Lower leg skin (tissue), 4 donors: ENCODE measurements at places on chromosomes 11 and 22. TPM values are rescaled to one million over a fixed set of nuclear protein-coding genes. Genes with fewer than 3 reads are reported as not detected.
A peak's percentile ranks its signal among the peaks of the same experiment; 100 is the strongest.

GRCh38 chr11:10594407-10594806 lies 25.9 kb upstream of the LYVE1 start:
- no peak for DNase-seq

GRCh38 chr11:127236776-127237175 lies 236.2 kb upstream of the KIRREL3 start:
- DNase-seq = no peak

- DNase-seq = no peak
Observed at GRCh38 chr11:80204021-80204420, 763.2 kb upstream of the TENM4 start.

- DNase-seq = no peak
Observed at GRCh38 chr11:8867931-8868631, 42.9 kb upstream of the AKIP1 start.

GRCh38 chr11:12429155-12429554 lies 51.8 kb downstream of the PARVA start:
- DNase-seq = no peak

DNA sequence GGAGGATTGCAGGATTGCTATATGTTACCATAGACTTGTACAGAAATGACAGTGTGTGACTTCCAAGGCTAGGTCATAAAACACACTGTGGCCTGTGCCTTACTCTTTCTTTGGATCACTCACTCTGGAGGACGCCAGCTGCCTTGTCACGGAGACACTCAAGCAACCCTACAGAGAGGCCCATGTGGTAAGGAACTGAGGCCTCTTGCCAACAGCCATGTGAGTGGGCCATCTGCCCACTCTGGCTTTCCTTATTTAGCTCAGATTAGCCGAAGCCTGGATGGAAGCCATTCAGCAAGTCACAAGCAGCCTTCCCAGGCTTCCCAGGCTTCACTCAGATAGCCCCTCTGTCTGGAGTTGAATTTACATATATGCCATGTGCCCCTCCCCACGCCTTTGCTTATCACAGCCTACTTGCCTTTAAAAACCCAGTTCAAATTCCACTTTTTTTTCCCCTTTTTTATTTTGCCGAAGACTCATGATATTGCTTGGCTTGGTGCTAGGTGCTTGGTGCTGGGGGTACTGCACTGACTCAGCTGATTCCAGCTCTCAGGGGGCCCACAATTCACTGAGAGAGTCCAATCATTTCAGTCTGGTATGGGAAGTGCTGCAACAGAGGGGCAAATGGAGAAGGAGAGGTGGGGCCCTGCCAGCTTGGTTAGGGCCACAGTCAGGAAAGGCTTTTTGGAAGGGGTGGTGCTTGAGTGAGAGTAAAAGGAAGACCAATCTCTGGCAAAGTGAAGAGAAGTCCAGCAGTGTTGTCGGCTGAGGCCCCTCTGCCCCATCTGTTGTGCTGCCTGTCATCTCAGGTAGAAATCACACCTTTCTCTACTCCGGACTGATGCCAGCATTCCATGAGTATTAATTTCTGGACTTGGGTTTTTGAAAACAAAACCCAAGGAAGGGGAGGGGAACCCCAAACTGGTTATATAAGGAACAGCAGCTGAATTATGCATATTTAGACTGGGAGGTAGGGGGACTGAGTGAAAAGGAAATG lies 14.5 kb upstream of the P4HA3 start:
- peak; percentile 89 for DNase-seq

DNA sequence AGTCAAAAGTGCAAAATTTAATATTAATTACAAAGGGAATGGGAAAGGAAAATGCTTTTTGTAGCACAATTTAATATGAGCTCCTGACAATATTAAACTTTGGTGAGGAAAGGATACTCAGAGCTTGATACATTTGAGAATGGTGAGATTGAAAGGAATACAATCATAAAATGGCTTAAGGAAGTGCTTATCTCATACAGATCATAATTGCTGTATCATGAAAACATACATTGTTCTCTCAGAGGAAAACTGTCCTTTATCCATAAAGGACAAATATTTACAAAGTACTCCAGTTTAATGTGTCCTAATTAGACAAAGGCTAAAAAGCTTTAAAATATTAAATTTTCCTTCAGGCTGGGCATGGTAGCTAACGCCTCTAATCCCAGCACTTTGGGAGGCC lies 260.4 kb downstream of the TMEM135 start:
- no peak for DNase-seq

Gene XKR3
- not detected for total RNA-seq

Gene CRYBA4
- total RNA-seq = not detected

DNA sequence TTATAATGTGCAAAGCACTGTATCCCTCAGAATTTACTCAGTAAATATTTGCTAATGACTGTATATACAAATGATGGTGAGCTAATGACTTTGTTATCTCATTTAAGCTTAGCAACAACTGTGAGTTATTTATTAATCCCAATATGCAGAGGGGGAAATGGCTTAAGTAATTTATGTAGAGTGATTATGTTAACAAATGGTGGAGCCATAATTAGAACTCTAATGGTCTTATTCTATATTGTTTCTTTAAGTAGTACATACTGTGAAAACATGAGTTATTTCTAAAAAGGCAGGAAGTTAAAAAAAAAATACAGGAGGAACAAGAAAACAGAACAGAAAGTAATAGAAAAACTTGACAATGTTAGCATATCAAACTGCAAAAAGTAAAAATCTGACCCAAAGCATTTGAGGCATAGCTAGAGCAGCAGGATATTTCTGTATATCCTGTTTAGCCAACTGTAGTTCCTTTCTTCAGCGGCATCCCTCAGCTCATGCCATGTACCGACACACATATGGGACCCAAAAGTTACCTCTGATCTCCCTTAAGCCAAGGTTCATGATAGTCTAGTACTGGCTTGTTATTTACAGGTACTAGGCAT lies 94.2 kb downstream of the FCHSD2 start:
- DNase-seq = no peak

DNA sequence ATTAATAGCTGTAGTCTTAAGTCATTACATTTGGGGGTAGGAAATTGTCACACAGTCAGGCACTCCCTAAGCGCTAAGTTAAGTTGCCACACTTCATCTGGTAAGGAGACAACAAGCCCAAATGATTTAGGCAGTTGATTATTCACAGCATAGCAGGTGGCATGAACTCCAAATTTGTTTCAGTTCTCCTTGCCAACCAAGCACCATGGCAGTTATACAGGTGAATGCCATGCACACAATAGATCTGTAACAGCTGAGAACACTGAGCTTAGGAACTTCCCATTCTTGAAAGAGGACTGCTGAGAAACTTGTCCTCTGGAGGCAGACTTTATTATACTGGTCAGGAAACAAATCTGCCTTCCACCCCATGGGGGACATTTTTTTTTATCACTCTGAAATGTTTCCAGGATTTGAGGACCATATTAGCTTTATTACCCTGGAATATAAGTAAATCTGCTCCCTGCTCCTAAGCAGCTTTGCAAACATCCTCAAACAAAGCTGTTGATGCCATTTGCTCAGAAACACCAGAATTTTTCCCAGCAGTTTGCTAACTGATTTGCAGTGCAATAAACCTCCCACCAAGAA lies 5.1 kb upstream of the INTS4 start:
- DNase-seq = no peak

Gene BTG4
- total RNA-seq = not detected

DNA sequence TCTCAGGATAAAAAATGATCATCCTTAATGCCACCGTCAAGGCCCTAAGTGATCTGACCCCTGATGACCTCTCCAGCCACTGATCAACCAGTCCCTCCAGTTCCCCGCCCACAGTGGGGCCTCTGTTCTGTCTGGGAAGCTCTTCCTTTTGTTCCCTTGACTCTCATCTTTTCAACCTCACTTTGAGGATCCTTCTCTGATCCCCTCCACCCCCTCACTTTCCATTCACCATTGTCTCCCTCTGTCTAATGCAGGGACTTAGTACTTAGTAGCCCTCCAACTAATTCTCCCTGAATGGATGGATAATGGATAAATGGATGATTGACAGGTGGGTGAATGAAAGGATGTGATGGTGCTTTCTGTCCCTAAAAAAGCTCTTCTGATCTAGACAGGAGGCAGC lies 45.6 kb downstream of the C11orf58 start:
- no peak for DNase-seq

Gene NR1H3
- 18.5 TPM for total RNA-seq

Gene MYOD1
- not detected for total RNA-seq

DNA sequence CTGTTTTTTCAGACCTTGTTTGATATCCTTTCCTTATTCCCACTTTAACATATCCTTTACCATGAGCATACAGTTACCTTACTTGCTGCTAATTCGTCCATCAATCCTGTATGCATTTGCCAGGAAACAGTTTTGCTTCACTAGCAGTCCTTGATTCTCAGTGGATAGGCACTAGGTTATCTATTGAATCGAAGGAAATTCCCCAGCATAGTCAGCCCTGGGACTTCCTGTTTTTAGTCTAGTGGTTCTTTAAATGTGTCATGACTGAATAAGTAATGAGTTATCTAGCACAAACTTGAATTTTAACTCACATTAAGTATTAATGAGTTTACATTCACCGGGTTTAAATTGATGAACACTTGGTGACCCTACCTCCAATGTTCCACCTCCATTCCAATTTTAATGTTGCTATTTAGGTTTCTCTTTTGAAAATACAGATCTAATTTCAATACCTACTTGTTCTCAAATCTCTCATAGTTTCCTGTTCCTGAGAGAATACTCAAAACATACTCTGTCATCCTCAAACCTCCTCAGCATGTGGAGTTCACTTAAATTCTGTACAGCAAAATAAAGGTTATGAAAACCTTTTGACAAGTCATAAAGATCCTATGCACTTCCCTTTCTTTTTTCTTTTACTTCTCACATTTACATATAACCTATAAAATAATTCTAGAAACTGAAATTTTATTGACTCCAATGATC lies 1375.1 kb upstream of the TENM4 start:
- no peak for DNase-seq

DNA sequence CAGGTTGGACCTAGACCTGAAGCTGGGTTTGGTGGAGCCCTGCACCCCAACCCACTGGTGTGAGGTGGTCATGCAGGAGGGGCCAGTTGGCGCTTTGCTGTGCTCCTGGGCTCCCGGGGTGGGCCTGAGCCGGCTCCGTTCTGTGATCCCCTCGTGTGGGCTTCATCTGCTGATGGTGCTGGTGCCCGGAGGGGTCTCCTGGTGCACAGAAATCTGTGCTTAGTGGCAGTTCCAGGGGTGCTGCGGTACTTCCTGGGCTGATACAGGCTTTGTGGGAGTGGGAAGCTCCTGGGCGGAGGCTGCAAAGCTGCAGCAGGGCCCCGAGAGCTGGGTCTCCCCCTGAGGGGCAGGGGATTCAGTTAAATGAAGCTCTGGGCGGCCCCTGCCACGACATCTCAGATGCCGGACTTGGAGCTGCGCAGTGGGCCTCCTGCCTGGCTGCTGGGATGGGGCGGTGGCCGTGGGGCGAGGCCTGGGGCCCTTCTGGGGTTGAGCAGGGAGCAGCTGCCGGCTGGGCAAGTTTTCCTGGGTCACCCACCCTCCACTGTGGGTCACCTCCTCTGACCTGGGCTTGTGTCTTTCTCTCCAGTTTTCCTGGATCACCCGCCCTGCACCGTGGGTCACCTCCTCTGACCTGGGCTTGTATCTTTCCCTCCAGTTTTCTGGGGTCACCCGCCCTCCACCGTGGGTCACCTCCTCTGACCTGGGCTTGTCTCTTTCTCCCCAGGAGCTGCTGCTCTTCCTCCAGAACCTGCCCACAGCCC lies 410.5 kb downstream of the TBC1D22A start:
- peak; percentile 75 for DNase-seq

DNA sequence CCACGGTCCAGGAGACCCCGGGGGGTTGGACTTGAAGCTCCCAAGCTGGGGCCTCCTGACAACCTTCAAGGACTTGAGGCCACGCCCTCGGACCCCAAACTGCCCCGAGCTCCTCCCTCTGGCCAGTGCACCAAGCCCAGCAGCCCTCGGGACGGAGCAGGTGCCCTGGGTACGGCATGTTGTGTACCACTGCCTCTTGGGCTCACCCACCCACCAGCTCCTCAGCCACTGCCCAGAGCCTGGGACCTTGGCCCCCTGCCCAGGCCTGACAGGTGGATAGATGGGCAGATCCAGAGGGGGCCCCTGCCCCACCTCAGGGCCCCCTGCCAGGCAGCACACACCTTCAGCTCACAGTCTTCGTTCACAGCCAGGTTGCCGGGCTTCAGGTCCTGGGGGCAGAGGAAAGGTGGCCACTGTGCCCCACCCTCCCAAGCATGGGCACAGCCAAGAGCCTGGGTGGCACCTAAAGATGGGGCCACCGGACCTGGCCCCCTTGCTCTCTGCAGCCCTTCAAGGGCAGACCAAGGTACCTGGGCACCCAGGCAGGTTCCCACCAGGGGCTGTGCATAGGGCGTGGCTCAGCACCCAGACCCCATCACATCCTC lies 5.1 kb downstream of the MAPK12 start:
- DNase-seq = no peak

DNA sequence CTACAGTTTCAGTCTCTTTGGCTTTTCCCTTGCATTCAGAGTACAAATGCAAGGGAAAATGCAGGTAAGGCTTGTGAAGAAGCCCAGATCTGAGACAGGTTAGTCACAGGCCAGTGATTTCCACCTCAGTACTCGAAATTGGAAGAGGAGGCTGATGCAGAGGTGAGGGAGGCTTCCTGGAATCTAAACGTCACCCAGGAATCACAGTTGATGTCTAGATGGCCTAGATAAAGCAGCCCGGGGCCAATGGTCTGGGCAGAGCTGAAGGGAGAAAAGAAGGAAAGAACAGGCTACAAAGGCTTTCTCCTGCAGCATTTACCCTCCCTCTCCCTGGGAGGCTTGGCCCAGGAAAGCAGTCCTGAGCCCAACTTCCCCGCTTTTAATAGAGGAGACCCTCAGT lies 8.5 kb downstream of the TRIM6 start:
- DNase-seq = peak; percentile 56

Gene SMTNL1
- total RNA-seq = not detected

DNA sequence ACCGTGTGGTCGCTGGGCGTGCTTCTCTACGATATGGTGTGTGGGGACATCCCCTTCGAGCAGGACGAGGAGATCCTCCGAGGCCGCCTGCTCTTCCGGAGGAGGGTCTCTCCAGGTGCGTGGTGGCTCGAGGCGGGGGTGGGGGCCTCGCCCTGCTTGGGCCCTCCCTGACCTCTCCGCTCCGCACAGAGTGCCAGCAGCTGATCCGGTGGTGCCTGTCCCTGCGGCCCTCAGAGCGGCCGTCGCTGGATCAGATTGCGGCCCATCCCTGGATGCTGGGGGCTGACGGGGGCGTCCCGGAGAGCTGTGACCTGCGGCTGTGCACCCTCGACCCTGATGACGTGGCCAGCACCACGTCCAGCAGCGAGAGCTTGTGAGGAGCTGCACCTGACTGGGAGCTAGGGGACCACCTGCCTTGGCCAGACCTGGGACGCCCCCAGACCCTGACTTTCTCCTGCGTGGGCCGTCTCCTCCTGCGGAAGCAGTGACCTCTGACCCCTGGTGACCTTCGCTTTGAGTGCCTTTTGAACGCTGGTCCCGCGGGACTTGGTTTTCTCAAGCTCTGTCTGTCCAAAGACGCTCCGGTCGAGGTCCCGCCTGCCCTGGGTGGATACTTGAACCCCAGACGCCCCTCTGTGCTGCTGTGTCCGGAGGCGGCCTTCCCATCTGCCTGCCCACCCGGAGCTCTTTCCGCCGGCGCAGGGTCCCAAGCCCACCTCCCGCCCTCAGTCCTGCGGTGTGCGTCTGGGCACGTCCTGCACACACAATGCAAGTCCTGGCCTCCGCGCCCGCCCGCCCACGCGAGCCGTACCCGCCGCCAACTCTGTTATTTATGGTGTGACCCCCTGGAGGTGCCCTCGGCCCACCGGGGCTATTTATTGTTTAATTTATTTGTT lies 2.4 kb downstream of the PIM3 start:
- DNase-seq = peak; percentile 91

Gene CEND1
- total RNA-seq = not detected
